ENCODE measurements at places on chromosomes 5 and 9.

DNA sequence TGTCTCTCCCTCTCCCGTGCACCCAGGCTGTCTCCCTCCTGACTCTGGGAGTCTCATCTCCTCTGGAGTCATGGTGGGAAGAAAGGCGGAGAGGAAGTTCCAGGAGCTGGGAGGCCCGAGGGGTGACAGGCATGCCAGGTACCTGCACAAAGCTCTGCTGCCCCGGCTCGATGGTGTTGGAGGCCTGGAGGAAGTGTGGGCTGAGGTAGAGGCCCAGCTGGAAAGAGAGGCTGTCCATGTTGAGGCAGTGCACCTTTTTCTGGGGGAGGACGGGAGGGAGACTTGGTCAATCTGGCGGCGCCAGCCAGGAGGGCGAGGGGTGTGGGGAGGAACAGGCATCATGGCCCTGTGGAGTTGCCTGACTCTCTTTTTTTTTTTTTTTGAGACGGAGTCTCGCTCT is 15.9 kb downstream of the FPGS start:
- no peak for DNase-seq

DNA sequence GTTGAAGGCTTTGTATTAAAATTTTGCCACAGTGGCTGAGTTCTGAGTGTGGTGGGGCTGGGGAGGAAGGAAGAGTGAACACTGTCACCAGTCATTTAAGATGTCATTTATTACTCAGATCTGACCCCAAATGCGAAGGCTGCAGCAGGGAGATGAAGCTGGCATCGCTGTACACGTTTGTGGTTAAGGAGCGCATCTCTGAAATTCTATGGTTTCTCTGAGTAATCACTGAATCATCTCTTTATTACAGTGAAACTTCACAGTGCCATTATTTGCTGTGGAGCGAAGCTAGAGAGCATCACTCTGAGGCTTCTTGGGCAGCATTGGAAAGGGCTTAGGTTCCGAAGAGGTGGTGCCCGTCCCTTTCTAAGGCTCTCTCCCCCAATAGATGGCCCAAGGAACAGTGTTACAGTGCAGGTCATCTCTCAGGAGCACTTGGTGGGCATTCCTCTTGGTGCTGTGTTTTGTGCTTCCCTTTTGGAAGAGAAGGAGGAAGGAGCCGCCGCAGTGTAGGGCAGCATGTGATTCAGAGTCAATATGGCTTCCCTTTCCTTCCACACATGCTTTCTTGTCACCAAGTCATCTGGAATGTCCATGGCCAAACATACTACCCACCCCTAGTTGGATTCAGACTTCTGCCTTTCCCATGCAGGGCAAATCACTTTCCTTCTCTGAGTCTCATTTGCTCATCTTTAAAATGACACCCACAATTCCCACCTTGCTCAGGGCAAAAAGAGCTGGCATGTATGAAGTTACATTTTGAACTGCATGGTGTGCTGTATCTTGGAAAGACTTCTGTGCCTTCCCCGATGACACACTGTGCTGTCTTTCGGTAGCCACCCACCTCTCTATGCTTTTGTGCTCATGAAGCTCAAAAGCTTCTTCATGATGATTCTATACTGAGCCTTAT is 9.3 kb upstream of the TEX48 start:
- DNase-seq = no peak

DNA sequence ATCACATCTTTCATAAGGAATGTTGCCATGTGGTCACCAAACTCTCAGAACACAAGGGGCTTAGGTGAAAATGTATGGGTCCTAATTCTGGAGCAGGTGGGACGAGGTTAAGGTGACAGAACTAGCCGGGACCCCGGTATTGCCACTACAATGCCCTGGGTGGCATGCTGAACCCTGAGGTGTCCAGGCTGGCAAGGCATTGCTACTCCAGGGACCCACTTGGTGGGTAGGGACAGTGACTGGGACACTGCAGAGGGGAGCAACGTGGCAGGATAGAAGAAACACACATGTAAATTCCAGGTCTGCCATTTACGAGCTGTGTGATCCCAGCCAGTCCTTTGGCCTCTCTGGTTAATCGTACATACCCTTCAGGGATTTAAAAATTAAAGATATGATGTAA is 206.9 kb upstream of the MVB12B start:
- no peak for DNase-seq

DNA sequence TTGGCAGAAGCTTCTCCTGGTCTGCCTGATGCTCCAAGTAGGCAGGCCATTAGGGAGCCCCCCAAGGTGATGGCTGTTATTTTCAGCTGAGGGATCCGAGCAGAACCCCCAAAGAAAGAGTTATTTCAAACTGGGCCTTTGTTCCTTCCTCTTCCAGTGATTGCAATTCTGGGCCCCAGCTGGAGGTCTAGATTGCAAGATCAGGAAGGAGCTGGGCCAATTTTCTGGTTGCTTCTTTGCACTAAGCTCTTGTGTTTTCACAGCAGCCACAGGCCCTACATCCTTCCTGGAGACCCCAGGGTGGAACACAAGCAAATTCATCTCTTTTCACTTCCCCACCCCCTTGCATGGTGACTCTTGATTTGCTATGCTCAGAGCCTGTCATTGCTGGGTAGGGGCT is 215.0 kb downstream of the SEMA6A start:
- no peak for DNase-seq
